ENCODE measurements at places on chromosomes 7 and 10.

- no peak for DNase-seq
These were observed 62.6 kb downstream of the TACR2 start for GRCh38 chr10:69353977-69354635.

GRCh38 chr7:156147756-156148504, 335.7 kb upstream of the SHH start:
- no peak for DNase-seq

DNA sequence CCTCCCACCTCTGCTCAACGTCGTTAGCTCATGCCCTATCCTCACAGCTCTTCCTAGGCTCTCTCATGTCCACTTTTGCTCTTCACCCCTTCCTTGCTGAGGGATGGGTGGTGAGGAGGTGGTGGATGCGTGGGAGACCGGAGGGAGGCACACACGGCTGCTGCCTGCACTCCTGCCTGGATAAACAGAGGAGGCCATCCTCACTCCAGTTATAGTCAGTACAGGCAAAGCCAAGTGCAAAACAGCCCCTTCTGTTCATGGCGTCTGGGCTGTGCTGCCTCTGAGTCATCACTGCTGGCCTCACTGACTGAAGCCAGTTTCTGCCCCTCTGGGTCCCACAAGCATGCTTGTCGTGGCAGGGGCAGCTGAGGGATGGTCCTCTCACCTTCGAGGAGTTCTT, 31.9 kb upstream of the LRRC4 start:
- no peak for DNase-seq

- DNase-seq = peak; percentile 43
These were observed 13.6 kb upstream of the LIMK1 start for GRCh38 chr7:74069790-74070618.

GRCh38 chr7:143492043-143492471, 14.4 kb downstream of the TAS2R41 start:
- peak; percentile 20 for DNase-seq

- no peak for DNase-seq
These were observed 4.1 kb upstream of the RELN start for GRCh38 chr7:103993551-103993950.

DNA sequence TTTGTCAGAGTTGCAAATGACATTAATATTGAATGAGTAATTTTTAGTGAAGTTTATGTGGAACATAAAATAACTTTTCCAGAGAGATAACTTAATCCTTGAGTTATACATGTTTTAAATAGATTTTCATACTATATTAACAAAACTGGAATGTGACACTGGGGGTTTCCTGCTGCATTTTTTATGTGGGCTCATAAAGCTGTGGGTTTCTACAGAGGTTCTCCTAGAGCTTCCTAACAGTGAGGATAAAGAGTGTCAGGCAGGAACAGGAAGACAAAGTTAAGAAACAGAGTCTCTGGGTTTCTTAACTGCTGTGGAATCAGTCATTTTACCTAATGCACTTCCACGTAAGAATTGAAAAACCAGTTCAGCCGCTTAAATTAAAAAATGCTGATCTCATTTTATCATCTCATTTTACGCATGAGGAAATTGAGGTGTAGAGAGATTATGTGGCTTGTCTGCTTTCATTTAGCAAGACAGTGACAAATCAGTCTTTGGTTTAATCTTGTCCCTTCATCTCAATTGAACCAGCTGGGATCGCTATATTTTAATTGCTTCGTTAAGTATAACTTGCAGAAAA, 5.0 kb downstream of the CD36 start:
- peak; percentile 84 for DNase-seq

DNA sequence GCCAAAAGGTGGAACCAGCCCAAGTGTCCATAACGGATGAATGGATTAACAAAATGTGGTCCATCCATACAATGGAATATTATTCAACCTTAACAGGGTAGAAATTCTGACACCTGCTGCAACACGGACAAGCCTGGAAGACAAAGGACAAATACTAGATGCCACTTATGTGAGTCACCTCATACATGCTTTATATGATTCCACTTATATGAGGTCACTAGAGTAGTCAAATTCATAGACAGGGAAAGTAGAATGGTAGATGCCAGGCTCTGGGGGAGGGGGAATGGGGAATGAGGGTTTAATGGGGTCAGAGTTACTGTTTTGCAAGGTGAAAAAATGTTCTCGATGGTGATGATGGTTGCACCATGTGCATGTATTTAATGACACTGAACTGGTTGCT, 34.0 kb upstream of the CYTH3 start:
- DNase-seq = no peak

- no peak for DNase-seq
These were observed 18.6 kb downstream of the RABGEF1 start for GRCh38 chr7:66758950-66759628.

DNA sequence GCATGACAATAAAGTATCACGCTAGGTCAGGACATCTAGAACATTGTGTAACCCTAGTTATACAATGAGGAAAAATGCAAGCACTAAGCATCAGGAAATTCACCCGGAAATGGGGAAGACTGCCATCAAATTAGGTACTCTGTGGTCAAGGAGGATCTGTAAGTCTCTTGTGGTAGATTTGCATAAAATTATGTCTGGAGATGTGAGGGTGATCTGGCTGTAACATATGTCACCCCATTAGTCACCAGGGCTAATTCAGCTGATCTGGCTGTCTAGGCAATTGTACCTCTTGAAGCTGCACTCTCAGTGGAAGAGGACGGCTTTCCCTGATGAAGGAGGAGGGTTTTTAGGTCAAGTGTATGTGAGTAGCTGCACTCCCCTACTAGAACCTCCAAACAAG, 14.8 kb downstream of the AKR1D1 start:
- DNase-seq = no peak

DNA sequence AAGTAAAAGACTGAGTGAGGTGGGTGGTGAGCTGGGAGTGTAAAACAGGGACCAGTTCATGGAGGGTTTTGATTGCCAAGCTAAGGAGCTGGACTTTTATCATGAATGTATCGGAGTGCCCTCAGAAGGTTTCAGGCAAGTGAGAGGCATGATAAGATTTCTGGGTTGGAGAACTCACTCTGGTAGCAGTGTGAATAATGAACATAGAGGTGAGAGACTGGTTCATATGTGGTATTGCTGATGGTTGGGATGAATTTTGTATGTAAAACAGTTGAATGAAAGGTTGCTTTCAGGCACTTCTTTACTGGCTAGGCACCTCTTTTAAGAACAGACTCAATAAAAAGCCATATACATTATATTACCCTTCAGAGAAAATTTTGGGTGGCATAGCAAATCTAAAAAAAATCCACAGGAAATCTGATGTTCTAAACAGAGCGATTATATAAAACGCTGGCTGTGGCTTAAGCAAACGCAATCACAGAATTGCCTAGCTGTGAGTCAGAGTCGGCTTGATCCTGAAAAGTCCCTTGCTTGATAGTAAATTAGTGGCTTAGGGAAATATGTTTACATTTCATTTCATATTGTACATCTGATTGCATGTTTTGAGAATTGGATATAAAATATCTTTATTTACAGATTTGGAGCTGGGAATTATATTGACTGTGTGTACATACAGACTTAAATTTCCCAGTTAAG, 92.9 kb upstream of the HDAC9 start:
- DNase-seq = no peak

DNA sequence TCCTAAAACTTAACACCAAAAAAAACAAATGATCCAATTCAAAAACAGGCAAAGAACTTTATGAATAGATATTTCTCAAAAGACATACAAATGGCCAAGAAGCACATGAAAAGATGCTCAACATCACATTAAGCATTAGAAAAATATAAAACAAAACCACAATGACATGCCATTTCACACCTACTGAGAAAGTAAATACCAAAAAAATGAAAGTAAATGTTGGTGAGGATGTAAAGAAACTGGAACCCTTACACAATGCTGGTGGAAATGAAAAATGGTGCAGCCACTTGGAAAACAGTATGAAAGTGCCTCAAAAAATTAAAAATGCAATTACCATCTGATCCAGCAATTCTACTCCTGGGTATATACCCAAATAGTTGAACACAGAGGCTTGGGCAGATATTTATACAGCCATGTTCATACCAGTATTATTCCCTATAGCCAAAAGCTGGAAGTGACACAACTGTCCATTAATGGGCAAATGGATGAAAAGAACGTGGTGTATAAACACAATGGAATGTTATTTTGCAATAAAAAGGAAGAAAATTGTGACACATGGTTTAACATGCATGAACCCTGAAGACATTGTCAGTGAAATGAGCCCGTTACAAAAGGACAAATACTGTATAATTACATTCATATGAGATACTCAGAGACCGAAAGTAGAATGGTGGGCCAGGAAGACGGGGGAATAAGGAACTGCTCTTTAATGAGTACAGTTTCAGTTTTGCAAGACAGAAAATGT, 89.0 kb downstream of the JMJD1C start:
- no peak for DNase-seq

DNA sequence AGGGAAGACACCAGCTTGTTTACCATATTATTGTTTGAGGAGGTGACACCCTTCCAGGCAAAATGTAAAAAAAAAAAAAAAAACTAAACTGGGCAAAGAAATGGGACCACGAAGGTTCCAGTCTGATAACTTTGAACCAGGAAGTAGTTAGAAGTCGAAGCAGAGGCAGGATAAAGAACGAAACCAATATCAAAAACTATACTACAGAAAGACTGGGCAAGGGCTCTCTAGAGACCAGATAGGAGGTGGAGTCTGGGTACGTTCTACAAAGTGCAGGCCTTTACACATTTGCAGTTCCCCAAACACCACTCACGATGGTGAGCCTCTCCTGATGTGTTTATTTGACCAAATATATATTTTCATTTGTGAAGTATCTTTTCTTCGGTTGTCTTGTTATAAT, 125.7 kb upstream of the CDK1 start:
- DNase-seq = no peak

GRCh38 chr7:66639773-66640172, 11.1 kb downstream of the KCTD7 start:
- DNase-seq = peak; percentile 97

- no peak for DNase-seq
These were observed 7.0 kb downstream of the CALHM3 start for GRCh38 chr10:103472005-103472404.

DNA sequence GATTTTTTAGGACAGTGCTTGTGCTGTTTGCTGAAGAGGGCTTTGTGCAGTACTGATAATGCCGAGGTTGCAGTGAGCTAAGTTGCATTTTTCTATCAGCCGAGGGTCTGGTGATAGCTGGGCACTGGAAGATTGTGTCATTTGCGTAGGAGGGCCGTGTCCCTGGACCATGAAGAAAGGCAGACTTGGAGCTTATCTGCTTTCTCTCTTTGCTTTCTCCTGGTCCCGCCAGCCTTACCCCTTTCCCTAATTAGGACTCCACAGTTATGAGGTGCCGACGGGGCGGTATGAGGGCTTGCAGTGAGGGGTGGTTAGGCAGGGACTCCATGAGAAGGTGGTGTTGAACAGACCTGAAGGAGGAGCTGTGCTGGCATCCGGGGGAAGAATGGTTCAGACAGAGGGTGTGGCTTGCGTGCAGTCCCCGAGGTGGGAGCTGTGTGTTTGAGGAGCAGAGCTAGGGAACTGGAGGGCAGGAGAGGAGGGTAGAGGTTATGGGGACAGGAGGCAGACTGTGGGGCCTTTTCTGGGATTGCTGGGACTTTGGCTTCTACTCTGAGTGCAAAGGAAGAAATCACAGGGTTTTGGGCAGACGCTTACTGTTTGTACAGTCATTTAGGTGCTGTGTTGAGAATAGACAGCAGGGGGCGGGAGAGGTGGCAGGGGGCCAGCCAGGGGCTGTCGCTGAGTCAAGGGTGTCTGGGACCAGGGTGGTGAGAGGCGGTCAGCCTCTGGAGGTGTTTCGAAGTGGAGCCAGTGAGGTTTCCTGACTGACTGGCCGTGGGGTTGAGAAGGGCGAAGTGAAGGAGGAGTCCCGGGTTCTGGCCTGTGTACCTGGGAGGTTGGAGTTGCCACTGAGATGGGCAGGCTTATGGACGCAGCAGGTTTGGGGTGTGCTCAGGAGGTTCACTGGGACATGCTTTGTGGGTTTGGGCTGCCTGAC, 43.4 kb downstream of the PRF1 start:
- DNase-seq = peak; percentile 98

- DNase-seq = no peak
These were observed 28.4 kb upstream of the FKBP9 start for GRCh38 chr7:32928785-32929298.

DNA sequence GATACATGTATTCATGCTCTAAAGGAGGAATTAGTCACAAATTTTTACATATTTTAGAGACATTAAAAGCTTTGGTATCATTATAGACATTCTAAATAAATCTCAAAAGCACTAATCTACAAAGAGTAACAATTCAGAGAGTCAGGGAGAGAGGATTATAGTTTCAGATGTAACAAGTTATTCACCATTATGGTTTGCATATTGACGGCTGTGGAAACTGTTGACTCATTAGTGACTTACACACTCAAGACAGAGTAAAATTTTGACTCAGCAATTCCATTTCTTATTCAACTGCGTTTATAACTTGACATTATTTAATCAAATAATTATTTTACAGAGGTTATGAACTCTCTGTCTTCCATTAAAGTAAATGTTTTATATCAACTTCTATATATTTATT, 95.4 kb upstream of the SEMA3C start:
- DNase-seq = no peak

- DNase-seq = no peak
These were observed 3.1 kb downstream of the SMURF1 start for GRCh38 chr7:99140813-99141212.

- DNase-seq = no peak
These were observed 80.3 kb downstream of the CCDC3 start for GRCh38 chr10:12921163-12921562.

DNA sequence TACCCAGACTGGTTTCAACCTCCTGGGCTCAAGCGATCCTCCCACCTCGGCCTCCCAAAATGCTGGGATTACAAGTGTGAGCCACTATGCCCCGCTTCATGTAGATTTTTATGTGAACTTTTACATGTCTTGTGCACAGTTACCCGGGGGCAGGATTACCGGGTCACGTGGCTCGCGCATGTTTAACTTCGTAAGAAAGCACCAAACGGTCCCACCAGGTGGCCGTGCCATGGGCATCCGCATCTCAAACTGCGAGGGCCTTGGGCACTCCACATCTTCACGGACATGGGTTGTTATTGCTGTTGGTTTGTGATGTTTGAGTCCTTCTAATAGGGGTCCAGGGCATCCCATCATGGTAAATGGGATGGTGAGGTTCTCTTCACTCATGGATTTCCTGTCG, 636.6 kb upstream of the FOXK1 start:
- no peak for DNase-seq

GRCh38 chr10:77618117-77618516, 19.5 kb downstream of the KCNMA1 start:
- no peak for DNase-seq

DNA sequence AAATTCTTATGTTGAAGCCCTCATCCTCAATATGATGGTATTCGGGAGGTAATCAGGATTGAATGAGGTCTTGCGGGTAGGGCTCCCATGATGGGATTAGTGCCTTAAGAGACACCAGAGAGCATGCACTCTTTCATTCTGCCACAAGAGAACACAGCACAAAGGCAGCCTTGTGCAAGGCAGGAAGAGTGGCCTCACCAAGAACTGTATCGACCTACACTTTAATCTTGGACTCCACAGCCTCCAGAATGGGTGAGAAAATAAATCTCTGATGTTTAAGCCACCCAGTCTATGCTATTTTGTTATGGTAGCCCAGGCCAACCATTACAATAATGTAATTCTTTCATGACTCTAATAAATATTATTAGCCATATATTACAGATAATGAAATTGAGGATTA, 8.4 kb downstream of the SEM1 start:
- DNase-seq = no peak

- DNase-seq = no peak
These were observed 131.1 kb downstream of the KCND2 start for GRCh38 chr7:120404042-120404441.

Data from OCI-M1 (cell line).